ENCODE measurements at places on chromosomes 11 and 22.

GRCh38 chr22:37775785-37776638 lies 31.7 kb upstream of the GCAT start:
- DNase-seq: no peak

DNA sequence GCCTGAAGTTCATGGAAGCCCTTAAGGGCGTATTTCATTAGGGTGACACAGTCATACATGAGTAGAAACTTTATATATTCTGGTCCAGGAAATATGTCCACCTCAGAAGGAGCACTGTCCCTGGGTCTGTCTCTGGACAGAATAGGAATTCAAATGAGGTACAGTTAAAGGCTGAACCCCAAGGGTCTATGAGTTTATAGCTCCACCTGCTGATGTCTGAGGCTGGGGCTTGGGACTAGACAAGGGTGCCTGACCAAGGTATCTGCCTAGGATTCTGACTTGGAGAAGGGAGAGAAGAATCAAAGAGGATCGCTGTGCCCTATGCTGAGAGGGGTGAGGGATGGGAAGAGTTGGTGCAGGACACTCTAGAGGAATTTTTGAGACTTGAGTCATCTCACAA lies 14.9 kb downstream of the HEPHL1 start:
- DNase-seq: no peak

DNA sequence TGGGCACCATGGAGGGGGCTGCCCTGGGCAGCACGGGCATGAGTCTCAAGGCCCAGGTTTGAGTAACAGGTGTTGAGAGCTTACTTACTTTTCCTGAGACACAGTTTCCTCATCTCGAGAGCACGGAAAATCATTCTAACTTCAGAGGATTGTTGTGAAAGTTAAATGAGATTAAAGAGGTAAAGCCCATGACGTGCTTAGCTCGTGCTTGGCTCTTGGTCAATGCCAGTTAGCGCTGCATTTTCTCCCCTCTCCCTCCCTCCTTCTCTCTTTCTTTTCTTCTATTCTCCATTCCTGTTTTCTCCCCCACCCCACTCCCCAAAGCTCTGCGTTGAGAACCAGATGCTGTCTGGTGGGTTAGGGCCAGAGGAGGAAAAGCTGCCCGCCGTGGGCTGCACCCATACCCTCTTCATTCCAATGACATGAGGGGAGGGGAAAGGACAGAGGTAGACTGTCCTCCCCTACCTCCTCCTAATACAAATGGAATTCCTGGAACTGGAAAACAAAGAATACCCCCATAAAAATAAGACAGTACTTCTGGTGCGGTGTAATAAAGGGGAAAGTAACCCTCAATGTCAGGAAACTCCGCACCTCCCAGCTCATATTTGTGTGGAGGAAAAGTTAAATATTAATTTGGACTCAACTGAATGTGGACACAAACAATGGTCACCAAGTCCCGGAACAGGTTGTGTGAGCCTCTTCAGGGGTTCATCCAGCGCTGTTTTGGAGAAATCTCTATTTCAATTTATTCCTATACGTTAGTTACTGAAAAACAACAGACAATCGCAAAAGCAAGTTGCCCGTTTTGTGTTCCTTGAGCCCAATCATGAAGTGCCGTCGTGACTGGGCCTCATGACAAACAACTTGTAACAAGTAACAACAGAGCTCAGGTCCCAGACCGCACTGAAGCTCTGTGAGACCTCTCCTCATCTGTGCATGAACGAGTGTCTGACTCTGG lies 54.8 kb upstream of the B3GAT1 start:
- no peak for DNase-seq

- DNase-seq: no peak
Measured at GRCh38 chr11:18393581-18394274, 635 bp upstream of the LDHA start.

DNA sequence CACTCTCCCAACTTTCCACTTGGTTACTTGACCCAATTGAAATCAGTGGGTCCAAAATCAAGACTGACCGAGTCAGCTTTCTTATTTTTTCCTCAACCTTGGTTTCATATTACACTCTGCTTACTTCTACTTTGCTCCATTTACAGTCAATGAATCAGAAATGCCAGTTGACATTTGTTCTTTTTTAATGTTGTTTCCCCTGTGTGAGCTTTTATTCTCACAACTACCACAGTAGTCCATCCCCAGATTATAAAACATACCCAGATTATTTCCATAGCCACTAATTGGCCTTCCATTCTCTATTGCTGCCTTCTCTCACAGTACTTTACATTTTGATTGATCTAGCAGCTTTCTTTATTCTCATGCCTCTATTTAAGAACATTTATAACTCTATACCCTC lies 50.0 kb downstream of the DNAJC24 start:
- no peak for DNase-seq

DNA sequence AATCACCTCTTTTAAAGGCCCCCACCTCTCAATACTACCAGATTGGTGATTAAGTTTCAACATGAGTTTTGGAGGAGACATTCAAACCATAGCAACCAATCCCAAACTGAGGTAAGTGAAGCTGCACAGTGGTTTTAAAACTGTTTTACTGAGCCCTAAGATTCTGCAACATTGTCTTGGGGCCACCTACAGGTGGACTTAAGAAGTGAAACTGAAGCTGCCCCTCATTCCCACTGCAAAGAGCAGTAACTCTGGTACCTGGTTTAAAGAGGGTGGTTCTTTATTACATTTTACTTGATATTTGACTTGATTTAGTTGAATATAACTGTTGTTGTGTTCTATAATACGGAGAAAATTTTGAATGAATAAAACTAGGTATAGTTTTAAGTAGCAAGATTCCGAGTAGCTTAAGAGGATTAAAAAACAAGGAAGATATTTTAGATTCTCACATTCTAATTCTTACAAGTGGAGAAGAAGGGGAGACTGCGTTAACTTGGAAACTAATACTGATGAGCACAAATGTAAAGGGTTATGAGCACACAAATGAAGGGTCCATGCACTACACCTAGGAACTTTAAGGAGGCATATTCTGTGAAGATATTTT lies 26.7 kb downstream of the SYT9 start:
- DNase-seq: peak; percentile 28

- DNase-seq: no peak
Measured at GRCh38 chr11:109957601-109958000, 135.6 kb upstream of the ZC3H12C start.

DNA sequence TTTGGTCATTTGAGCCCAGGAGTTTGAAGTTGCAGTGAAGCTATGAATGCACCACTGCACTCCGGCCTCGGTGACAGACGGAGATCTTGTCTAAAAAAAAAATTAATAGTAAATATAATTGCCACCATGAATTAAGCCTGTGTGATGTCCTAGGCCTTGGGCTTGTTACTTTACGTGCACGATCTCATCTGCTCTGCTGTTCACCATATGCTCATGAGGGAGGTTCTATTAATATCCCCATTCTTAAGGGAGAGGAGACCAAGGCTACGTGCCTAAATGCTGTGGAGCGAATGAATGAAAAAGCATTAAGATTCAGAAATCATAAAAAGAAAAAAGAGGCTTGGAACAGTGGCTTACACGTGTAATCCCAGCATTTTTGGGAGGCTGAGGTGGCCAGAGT lies 2.6 kb upstream of the ATG2A start:
- DNase-seq: no peak

- no peak for DNase-seq
Measured at GRCh38 chr11:115207166-115207591, 297.0 kb downstream of the CADM1 start.

DNA sequence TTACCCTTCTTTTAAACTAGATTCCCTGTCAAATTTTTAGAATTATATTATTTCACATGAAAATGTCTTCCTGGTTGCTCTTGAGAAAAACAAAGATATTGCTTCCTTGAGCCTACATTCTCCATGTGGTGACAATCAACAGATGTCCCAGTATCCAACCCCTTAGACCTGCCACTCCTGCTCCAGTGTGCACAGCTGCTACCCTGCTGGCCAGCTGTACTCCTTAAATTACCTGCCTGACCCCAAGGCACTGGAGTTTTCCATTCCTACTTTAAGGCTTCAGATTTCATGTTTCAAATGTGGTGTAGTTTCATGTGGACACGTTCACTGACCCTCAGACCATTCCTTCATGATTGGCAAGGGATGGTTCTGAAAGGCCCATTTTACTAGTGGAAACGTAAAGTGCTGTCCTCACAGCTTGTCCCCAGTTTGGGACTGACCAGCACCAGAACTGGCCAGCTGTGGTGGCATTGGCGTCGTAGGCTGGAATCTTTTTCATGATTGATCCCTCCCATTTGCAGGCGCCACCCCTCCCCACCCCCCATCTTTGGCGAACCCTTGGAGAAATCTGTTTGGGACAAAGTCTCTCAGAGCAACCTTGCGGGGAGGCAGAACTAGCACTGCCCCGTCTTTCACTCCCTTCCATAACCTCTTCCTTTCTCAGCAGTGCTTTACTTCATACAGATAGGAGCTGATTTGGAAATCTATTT lies 123.5 kb downstream of the DBX1 start:
- no peak for DNase-seq

DNA sequence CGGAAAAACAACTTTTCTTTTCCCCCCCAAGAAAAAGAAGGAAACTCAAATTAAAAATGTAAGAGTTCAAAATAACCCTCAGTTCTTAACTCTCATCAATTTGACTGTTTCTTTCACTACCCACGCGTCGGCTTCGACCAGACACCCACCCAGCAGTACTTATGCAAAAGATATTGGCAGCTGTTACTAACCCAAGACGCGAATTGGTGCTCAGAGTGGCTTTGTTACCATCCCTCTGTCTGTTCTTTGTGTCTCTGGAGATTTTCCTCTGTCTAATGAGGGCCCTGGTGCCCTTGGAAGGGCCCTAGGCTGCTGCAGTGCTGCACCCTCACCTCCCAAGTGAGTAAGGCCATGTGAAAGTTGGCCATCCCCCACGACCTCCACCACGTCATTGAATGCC lies 180.5 kb upstream of the NECTIN1 start:
- DNase-seq: no peak

DNA sequence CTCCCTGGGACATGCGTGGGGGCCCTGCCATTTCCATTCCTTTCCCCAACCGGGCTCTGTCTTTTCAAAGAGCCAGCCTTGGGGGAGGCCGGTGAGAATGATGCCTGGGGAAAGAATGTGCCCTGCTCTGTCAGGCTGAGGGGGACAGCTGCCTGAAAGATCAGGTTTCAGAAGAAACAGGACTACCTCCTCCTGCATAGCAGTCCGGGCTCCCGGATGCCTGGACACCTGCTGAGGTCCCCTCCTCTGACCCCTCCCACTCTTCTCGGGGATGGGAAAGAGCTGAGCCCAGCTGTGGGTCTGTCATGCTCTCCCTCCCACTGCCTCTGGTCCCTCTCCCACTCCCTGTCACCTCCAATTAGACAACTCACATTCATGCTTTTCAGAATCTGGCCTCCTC lies 41.8 kb upstream of the CDON start:
- DNase-seq: peak; percentile 80

Measured in retina (tissue), 1 donor.